ENCODE measurements at places on chromosomes 6 and 20.

- DNase-seq, result no peak
Measured at GRCh38 chr6:36444470-36444869, 1.7 kb downstream of the KCTD20 start.

GRCh38 chr6:52317841-52318581, 33.5 kb upstream of the MCM3 start:
- DNase-seq, result peak; percentile 25

- no peak for DNase-seq
Measured at GRCh38 chr6:113733381-113733780, 123.8 kb upstream of the MARCKS start.

GRCh38 chr6:63615590-63615989, 20.0 kb upstream of the PHF3 start:
- no peak for DNase-seq

GRCh38 chr6:14079971-14080370, 37.6 kb upstream of the CD83 start:
- no peak for DNase-seq

DNA sequence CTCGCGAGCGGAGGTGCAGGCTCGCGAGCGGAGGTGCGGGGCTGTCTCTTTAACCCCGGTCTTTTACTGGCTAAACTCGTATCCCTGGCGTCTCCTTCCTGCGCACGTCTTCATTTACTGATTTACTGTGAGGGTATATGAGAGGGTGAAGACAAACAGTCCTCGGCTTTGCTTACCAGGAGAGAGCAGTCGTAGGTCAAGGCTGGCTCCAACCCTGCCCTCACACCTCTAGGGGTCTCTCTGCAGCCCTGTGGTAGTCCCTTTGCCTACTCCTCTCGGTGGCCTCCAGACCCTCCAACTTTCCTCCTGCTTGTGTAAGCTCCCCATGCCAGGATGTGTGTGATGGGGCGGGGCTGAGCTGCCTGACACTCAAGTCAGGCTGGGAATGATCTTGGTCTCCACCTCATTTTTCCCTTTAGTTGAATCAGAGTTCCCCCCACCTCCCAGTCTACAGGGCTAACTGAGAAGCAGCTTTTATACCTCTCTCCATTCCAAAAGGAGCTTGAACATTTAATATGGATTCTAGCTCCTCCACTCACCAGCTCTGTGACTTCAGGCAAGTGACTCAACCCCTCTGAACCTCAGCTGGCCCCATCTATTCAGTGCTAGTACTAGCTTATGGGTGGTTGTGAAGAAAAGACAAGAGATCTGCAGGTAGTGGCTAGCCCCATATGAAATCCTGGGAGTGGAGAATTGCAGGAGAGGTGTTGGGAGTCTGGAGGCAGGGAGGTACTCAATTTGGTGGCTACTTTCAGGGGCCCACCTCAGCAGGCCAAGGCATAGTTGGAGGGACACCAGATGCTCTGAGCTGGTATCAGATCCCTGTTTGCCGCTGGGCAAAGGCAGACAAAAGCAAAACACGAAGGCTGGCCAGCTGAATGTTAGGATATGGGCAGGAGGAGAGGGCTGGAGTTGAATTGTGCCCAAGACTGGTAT, 902 bp downstream of the SLC29A1 start:
- no peak for DNase-seq

DNA sequence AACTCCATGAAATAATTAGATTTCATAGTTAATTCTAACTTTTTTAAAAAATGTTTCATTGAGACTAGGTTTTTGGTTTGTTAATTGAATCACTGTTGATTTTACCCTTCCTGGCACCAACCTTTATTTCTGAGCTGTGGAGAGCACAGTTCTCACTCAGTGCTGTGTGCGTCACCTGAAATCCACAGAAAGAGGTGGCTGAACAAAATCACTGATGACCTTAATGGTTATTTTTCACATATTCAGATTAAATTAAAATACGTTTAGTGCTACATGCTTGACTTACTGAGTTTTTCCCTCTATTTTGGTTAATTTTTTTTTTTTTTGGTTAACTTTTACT, 89.4 kb downstream of the SLC16A10 start:
- no peak for DNase-seq
